ENCODE measurements at places on chromosomes 3 and 15.

DNA sequence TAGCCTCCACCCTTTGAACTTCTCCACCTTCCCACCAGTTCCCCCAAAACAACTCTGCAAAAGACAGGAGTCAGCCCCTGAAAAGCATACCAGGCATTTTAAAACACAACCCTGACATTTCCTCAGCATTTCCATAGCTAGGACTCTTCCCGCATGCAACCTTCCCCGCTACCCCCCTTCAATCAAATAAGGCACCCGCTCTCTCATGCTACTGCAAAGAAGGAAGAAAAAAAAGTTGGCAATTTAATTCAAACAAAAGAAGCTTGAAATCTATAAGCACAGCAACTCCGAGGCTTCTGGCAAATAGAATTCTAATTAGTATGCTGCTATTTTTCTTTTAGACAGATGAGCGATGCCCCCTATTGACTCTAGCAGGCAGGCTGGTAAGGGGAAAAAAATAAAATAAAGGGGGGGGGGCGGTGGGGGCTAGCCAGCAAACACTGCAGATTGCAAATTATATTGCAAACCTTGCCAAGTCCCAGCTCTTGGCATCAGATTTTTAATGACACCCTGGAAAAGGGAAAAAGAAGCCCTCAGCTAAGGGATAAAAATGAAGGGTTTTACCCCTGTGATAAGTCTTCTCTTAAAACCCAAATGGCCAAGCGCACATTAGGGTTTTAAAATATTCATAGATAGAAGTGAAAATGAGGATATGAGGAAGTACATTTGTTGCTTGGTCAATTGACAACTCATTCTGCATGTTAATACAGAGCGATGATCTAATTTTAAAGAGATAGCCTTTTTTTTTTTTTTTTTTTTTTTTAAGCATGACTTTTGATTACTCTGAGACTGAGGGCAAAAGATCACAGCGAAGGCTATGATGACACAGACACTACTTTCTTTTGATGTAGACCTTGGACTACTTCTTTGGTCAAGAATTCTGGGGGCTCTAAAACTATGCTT lies 255.2 kb downstream of the NR2F2 start:
- H3K36me3 ChIP-seq = no peaks in the 10 kb centered on the region
- no peak for DNase-seq
- no peak overlapping the region for H3K4me3 ChIP-seq
- no peak overlapping the region for H3K27ac ChIP-seq
- H3K4me1 ChIP-seq = no peaks in the 10 kb centered on the region

DNA sequence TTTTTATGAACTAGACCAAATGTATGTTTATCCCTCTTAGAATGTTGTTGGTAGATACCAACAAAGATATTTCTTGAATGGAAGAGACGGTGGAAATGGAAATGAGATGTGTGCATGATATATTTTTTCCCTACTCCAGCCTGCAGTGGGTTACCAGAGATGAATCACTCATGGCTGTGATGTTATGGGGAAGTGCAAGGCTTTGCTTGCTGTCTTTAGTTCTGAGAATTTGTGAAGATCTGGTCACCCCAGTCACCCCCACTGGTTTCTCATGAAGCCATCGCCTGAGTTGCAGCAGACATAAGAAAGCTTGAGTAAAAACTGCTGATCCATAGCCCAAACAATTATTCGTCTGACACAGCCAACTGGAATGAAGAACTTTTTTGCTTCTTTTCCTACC lies 78.1 kb upstream of the EOMES start:
- DNase-seq = peak; percentile 7
- H3K4me3 ChIP-seq = no peak overlapping the region

DNA sequence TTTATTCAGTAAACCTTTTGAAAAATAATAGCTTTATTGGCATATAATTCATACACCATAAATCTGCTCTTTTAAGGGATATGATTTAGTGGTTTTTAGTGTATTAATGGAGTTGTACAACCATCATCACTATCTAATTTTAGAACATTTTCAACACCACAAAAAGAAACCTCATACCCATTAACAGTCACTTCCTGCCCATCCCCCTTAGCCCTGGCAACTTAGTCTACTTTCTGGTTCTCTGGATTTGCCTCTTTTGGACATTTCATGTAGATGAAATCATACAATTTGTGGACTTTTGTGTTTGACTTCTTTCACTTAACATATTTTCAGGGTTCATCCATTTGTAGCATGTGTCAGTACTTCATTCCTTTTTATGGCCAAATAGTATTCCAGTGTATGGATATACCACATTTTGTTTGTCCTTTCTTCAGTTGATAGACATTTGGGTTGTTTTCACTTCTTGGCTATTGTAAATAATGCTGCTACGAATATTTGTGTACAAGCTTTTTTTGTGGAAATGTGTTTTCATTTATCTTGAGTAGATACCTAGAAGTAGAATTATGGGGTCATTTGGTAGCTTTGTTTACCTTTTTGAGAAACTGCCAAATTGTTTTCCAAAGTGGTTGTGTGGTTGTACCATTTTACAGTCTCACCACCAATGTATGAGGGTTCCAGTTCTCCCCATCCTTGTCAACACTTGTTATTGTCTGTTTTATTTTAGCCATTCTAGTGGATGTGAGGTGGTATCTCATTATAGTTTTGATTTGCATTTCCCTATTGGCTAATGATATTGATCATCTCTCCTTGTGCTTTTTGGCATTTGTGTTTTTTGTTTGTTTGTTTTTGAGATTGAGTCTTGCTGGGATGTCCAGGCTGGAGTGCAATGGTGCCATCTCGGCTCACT lies 45.8 kb downstream of the SMAD3 start:
- H3K4me3 ChIP-seq = peak overlapping the region; percentile 30
- peak overlapping the region; percentile 59 for H3K27ac ChIP-seq
- H3K4me1 ChIP-seq = peaks cover 76% of the 10 kb centered on the region

DNA sequence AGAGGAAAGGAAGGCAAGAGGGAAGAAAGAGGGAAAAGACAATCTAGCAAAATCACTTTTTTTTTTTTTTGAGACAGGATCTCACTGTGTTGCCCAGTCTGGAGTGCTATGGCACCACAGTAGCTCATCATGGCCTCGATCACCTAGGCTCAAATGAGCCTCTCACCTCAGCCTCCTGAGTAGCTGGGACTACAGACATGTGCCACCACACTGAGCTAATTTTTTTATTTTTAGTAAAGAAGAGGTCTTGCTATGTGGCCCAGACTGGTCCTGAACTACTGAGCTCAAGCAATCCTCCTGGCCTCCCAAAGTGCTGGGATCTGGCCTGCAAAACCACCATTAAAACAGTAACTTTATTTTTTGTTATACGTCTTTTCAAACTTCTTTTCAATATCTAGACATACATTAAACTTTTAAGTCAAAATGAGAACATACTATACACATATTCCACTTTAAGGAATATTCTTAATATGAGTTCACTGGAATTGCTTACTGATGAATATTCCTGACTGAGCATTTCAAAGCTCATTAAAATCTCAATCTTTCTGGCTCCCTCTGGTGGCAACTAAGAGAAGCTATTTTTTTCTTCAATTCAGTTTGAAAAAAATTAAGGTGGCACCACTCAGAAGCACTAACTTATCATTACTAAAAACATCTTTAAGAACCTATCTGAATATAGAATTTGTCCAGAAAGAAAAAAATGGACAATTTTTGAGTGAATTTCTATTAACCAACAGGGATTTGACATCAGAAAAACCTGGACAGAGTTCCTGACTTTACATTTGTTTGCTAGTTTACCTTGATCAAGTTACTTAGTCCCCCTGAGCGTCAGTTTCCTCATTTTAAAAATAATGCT lies 40.9 kb downstream of the UACA start:
- H3K4me1 ChIP-seq = no peaks in the 10 kb centered on the region
- peaks cover 12% of the 10 kb centered on the region for H3K27me3 ChIP-seq
- DNase-seq = no peak
- no peak overlapping the region for H3K4me3 ChIP-seq
- no peak overlapping the region for H3K27ac ChIP-seq

DNA sequence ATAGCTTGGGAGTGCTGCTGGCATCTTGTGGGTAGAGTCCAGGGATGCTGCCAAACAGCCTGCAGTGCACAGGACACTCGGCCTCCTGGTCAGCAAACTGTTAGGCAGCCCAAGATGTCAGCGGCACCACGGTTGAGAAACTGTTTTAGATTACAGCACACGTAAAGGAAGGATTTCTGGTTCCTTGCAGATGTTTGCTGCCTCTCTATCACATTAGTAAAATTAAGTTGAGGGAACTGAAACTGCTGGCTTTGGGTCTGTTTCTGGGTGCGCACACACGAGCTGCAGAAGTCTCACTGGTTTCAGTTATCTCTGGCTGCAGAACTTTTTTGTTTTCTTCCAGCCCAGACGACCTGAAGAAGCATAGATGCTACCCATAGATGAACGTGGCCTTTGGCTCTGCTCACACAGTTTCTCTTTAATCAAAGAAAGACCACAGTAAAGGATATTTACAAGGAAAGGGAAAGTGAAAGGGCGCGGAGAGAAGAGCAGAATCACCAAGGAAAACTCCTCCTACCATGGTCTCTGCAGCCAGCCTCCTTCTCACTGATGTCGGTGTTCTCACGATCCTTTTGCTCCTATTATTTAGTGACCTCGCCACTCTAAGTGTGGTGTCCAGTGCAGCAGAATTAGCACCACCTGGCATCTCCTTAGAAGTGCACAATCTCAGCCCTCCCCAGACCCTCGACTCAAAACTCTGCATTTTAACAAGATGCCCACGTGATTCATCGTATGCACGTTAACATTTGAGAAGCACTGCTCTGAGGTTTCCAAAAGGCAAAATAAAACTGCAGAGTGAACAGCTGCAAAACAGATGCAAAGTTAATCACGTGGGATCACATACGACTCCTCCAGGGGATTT lies 50.6 kb upstream of the AKAP13 start:
- peak overlapping the region; percentile 85 for H3K27ac ChIP-seq
- peak; percentile 32 for DNase-seq
- H3K27me3 ChIP-seq = no peaks in the 10 kb centered on the region
- H3K36me3 ChIP-seq = peaks cover 4% of the 10 kb centered on the region

GRCh38 chr3:46093966-46094365 lies 66.7 kb upstream of the XCR1 start:
- no peak overlapping the region for H3K27ac ChIP-seq
- peaks cover 14% of the 10 kb centered on the region for H3K27me3 ChIP-seq
- no peaks in the 10 kb centered on the region for H3K36me3 ChIP-seq
- no peak overlapping the region for H3K4me3 ChIP-seq
- no peak for DNase-seq

DNA sequence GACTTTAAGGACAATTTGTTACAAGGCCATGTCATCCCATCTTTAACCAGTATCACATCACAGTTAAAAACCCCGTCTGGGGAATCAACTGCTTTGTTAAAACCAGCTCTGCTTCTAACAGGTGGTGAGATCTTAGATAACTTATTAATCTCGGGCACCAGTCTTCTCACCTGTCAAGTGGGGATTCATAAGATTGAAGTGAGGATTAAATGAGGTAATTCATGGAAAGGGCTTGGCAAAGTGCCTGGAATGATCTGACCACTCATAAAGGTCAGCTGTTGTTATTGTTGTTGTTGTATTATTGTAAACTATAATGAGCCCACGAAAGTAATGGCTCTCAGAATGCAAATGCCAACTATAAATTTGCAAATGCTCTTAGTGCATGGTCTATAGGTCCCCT lies 30.1 kb upstream of the SLC24A5 start:
- no peak for DNase-seq
- H3K27me3 ChIP-seq = peaks cover 2% of the 10 kb centered on the region
- H3K36me3 ChIP-seq = no peaks in the 10 kb centered on the region
- H3K4me1 ChIP-seq = no peaks in the 10 kb centered on the region
- no peak overlapping the region for H3K4me3 ChIP-seq
- no peak overlapping the region for H3K27ac ChIP-seq

GRCh38 chr3:141469720-141470119 lies 17.1 kb upstream of the RASA2 start:
- H3K27me3 ChIP-seq = no peaks in the 10 kb centered on the region
- no peak overlapping the region for H3K27ac ChIP-seq
- H3K4me1 ChIP-seq = peaks cover 7% of the 10 kb centered on the region
- H3K4me3 ChIP-seq = no peak overlapping the region

DNA sequence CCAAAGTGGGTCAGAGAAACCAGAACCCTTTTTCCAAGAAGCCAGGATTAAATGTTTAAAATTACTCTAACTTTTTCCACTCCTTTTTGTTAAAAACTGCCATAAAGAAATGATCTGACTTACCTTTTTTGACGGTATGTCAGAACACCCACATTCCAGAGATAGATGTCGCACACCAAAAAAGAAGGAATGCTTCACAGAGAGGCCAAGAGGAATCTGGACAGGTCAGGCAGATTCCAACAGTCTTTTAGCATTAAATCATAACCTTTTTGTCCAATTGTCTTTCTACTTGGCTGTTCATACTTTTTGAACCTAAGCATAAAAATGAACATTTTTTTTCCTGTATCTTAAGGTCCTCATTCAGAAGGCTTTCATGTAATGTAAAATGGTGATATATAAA lies 846.9 kb downstream of the NSUN3 start:
- no peak overlapping the region for H3K4me3 ChIP-seq
- no peak overlapping the region for H3K27ac ChIP-seq
- no peaks in the 10 kb centered on the region for H3K27me3 ChIP-seq
- H3K4me1 ChIP-seq = no peaks in the 10 kb centered on the region

DNA sequence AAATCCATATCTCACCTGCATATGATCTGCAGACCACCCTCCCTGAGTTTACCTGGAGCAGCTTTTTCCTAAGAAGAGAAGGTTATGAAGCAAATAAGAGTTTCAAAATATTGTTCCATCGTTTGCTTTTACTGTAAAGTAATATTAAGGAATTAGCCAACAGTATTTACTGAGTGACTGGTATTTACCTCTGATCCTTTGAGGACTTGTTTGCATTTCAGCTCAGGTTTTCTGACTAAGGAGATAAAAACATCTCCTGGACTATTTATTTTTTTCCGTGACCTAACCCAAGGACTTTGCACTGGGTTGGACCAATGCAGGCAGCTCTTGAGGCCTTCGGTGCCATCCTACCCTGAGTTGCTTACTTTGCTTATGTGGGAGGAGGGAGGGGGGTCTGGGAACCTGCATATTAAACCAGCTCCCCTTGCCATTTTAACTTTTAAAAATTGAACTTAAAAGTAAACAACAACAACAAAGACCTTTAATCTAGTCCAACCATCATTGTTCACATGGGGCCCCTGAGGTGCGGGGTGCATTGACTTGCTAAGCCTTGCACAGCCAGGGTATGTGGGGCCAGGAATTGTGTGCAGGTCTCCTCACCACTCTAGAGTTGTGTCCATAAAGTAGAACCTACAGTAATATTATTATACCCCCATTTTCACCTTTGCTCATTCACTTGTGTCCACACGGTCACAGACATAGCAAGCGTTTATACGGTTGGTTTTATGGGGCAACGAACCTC lies 39.3 kb downstream of the TRAK1 start:
- no peaks in the 10 kb centered on the region for H3K27me3 ChIP-seq
- H3K4me1 ChIP-seq = peaks cover 3% of the 10 kb centered on the region
- no peak overlapping the region for H3K27ac ChIP-seq

GRCh38 chr3:30578479-30578878 lies 27.9 kb upstream of the TGFBR2 start:
- H3K36me3 ChIP-seq = no peaks in the 10 kb centered on the region
- peak overlapping the region; percentile 5 for H3K27ac ChIP-seq
- H3K27me3 ChIP-seq = no peaks in the 10 kb centered on the region
- DNase-seq = no peak
- no peak overlapping the region for H3K4me3 ChIP-seq

GRCh38 chr3:136008732-136009470 lies 43.4 kb downstream of the PPP2R3A start:
- no peak overlapping the region for H3K4me3 ChIP-seq
- no peak overlapping the region for H3K27ac ChIP-seq
- DNase-seq = no peak
- H3K36me3 ChIP-seq = no peaks in the 10 kb centered on the region
